NCI-H187 treated with DMSO at 0.1 percent for 48 hours (cell line): ENCODE measurements at places on chromosomes 16 and 17.

GRCh38 chr17:75456039-75456416 is 407 bp upstream of the TMEM94 start:
- DNase-seq, result no peak

GRCh38 chr16:11255737-11256660 is at the start of gene SOCS1:
Gene SOCS1 (minus strand): TSS chr16:11256204. CDS start chr16:11255478, 726 bp downstream.
- peak; percentile 33 for DNase-seq

DNA sequence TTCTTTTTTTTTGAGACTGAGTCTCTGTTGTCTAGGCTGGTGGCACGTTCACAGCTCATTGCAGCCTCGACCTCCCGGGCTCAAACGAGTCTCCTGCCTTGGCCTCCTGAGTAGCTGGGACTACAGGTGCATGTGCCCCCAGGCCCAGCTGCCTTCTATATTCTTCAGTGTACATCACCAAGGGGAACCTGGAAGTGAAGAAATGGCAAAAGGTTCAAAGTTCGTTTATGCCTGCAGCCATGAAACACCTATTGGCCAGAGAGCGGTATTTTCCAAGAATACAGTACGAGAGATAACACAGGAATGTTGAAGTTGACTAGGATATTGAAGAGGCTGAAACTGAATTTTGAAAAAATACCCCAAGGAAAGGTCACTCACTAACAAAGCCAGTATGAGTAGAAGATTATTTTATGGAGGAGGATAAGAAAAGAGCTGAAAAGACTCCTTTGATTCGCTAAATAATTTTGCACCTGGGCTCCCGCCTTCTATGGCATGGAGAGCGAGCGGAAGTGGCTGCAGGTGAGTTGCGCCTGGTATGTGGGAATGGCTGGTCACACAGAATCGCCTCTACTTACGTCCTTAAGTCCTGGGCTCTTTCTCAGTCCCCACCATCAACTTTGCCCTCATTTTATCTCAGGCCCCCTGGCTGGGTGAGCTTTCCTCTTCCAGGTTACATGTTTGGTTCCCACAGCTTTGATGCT is 9.8 kb downstream of the ST6GALNAC1 start:
- DNase-seq, result no peak

DNA sequence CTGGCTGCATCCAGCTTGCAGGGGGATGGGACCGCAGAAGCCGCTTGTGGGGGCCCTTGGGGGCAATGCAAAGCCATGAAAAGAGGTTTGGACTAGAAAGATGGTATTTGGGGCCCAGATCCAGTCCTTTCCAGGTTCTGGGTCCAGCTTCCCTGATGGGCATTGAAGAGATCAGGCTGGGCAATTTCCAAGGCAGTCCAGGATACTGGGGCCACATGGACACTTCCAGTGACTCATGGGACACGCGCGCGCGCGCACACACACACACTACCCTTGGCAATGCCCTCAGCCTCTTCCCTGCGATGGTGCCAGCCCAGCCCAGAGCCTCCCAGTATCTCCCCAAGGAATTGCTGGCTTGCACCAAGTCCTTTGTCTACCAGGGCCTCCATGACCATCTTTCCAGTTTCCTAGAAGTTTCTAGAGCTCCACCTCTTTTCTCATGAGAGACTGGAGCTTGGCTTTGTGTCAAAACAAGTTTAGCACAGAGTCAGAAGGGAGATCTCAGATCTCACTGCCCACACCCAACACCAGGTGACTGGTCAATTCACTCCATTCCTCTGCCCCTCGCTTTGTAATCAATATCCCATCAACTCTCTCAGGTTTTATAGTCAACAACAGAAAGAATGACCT is 44.3 kb downstream of the WNT3 start:
- DNase-seq, result no peak

- DNase-seq, result no peak
Measured at GRCh38 chr16:65688301-65688700, 566.4 kb upstream of the CDH11 start.

GRCh38 chr17:45789874-45790273 is 5.8 kb downstream of the CRHR1 start:
- no peak for DNase-seq

DNA sequence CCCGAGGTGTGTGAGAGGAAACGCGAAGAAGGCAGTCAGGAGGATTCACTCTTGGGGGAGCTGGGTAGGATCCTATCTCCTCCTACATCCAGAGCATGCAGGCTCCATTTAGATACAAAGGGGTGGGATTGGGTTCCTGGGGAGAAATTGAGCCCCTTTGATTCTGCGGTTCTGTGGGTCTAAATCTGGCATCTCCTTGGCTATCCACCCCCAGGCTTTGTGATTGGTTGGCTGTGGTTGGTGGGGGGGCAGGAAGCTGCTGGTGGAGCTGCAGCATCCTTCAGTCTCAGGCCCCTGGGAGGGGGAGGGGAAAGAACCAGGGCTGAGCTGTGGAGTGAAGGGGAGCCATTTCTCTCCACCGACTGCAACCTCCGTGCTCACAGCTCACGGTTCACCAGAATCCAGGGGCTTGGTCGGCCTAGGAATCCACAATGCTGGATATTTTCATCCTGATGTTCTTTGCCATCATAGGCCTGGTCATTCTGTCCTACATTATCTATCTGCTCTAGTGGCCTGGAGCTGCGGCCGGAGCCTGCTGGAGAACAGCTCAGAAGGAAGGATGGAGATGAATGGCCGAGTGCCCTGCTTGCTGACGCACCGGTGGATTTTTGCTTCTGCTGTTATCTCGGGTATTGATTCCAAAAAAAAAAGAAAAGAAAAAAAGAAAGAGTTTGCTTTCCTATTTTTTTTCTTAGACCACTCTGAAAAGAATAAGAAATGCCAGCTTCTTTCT is at the start of gene LASP1NB:
TSS of gene LASP1NB (plus strand) at position 352 of the 733 bp plus-strand sequence.
- no peak for DNase-seq

GRCh38 chr17:73369111-73369521 is 57.3 kb upstream of the CDC42EP4 start:
- DNase-seq, result no peak
